ENCODE measurements at places on chromosomes 5 and 9. TPM values are rescaled to one million over a fixed set of nuclear protein-coding genes. Genes with fewer than 3 reads are reported as not detected.

GRCh38 chr5:75044406-75044805, 8.0 kb downstream of the GCNT4 start:
- no peak overlapping the region for H3K27ac ChIP-seq
- no peaks in the 10 kb centered on the region for H3K36me3 ChIP-seq
- no peak for DNase-seq

GRCh38 chr5:157390551-157391297, 69.3 kb upstream of the NIPAL4 start:
- H3K36me3 ChIP-seq: no peaks in the 10 kb centered on the region
- no peak overlapping the region for H3K27ac ChIP-seq
- H3K4me1 ChIP-seq: no peaks in the 10 kb centered on the region

Gene RNF183
- not detected for total RNA-seq

Gene GPR150
- not detected for total RNA-seq

Measured in ovary (tissue), 10 donors.